Astrocyte of the spinal cord (primary cell): ENCODE measurements at places on chromosomes 7 and 10.

- DNase-seq: no peak
Observed at GRCh38 chr10:115710136-115710535, 562.9 kb downstream of the GFRA1 start.

DNA sequence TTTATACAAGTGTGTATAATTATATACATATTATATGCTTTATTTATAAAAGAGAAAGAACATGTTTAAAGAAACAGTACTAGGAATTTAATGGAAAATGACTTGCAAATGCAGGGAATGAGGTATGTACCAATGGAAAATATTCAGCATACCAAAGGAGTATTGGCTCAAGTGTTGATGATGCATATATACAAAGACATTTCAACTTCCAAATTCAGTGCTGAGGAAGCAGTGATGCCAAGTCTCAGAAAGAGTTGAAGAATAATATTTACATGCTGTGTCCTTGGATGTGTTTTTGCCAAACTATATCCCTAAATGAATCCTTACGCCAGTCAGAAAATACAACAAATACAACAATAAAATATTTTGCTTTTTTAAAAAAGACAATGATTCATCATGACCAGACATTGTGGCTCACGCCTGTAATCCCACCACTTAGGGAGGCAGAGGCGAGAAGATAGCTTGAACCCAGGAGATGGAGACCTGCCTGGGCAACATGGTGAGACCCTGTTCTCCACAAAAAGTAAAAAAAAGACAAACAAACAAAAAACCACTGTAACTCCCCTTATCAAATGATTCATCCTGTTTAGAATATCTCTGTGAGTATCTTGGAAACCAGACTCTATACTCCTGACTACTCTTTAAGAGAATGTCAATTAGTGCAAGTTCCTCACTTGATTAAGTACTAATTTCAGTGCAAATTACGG is 157.2 kb downstream of the CHRM2 start:
- peak; percentile 61 for DNase-seq

DNA sequence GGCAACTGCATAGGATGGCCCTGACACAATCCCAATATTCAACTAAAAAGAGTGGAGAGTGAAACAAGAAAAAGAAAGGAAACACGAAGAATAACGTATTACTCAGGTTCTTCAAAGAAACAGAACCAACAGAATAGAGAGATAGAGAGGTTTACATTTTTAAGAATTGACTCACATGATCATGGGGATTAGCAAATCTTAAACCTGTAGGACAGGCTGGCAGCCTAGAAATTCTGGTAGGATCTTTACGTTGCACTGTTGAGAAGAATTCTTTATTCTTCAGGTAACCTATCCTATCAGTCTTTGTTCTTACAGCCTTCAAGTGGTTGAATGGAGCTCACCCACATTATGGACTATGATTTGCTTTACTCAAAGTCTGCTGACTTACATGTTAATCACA is 103.9 kb downstream of the AASS start:
- no peak for DNase-seq

- DNase-seq: no peak
Observed at GRCh38 chr10:70162151-70162891, 8.0 kb downstream of the SAR1A start.

GRCh38 chr10:68118657-68119056 is 9.4 kb downstream of the MYPN start:
- DNase-seq: no peak
